ENCODE measurements at places on chromosomes 4 and X.

DNA sequence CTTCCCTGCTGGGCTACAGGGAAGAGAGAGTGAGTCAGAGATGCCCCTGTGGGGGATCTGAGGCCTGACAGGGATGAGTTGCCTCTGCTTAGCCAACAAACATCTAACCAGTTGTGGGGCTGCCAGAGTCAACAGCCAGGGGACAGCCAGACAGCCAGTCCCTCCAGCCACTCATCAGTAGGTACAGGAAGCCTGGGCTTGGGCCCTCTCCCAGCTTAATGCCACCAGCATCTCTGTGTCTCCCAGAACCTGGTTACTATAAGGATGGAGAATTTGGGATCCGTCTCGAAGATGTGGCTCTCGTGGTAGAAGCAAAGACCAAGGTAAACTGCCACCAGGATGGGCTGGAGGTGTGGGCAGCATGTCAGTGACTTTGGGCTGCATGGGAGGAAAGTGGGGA lies 17.3 kb upstream of the SASH3 start:
- DNase-seq, result no peak

DNA sequence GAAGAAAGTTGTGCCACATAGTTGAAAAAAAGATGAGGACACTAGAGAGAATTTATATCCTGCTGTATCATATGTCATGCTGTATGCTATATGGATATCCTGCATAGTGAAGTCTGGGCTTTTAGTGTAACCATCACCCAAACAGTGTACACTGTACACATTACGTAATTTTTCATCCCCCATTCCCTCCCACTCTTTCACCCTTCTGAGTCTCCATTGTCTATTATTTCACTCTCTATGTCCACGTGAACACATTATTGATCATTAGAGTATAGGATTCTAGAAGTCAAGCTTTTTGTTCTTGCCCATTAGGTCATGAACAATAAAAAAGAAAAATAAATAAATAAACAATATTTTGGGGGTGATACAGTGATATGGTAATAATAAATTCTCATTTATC lies 18.0 kb upstream of the FRYL start:
- no peak for DNase-seq

DNA sequence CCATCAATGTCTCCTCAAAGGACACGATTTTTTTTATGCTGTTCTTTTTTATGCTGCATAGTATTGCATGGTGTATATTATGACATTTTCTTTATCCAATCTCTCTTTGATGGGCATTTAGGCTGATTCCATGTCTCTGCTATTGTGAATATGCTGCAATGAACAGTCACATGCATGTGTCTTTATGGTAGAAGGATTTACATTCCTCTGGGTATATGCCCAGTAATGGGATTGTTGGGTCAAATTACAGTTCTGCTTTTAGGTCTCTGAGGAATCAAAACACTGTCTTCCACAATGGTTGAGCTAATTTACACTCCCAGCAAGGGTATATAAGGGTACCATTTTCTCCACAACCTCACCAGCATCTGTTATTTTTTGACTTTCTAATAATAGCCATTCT lies 113.9 kb downstream of the GRIA3 start:
- no peak for DNase-seq

- no peak for DNase-seq
Observed at GRCh38 chrX:54529151-54529550, 868 bp upstream of the GNL3L start.

DNA sequence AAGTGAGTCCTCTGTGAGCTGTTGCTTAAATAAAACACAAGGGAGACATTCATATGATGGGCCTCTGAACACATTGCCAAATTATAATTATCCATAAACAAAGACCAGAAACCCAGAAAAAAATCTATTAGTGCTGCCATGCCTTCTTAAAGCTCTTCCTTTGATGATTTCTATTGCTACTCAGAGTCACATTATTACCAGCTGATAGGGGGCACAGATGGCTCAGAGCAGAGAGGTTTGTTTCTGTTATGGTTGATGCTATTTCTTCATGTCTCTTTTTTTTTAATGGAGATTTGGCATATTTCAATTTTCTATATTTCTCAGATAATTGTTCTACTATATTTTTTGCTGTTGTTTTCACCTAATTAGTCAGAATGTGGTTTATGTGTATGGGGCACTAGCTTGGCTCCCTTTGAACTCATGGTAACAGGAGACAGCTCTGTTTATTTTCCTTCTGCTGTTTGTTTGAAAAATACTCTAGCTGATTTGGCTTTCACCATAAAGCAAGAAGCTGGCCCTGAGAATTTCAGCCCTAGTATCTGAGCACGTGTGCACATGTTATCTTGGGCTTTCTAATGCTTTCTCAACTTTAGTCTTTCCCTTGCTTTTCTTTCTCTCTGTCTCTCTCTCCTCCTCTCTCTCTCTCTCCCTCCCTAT lies 568.8 kb downstream of the PPARGC1A start:
- no peak for DNase-seq

- no peak for DNase-seq
Observed at GRCh38 chr4:12207396-12207795, 778.7 kb upstream of the HS3ST1 start.

- DNase-seq, result no peak
Observed at GRCh38 chr4:7247946-7248345, 55.6 kb downstream of the SORCS2 start.

DNA sequence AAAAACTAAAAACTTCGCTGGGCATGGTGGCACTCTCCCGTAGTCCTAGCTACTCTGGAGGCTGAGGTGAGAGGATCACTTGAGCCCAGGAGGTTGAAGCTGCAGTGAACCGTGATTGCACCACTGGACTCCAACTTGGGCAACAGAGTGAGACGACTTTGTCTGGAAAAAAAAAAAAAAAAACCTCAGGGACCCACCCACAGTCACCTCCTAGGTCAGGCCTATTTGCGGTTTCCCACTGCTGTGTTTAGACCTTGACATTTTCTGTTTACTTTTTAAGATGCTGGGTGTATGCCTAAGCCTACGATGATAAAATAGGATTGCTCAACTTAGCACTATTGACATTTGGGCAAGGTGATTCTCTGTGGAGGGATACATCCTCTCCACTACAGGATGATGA lies 197.4 kb upstream of the TBL1X start:
- DNase-seq, result no peak
